ENCODE measurements at places on chromosomes 4 and X. TPM values are rescaled to one million over a fixed set of nuclear protein-coding genes. Genes with fewer than 3 reads are reported as not detected.

DNA sequence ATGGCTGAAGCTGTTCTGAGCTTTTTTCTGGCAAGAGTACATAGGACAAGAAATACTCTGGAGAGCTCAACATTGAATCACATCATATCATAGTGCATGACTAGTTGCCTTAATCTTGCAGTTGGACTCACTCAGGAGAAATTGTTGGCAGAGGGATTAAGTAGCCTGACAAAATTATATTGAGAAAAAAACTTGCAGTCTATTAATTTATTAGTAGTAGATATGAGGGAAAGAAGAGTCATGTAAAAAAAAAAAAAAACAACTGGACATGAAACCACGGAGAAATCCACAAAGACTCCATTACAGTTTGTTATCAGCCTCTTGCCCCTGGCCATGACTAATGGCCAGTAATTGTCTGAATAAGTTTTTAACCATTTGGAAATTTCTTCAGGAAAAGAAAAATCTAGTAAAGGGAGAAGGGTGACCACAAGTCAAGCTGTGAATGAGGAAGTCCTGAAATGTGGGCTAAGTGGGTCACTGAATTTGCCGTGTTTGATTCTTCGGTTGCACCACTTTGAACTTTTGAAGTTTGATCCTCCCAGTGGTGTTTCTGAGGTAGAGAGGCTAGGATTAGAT lies 45.6 kb downstream of the FHL1 start:
- DNase-seq: no peak

GRCh38 chrX:15977644-15978043 lies 123.0 kb upstream of the AP1S2 start:
- DNase-seq: peak; percentile 16

The NLGN3 gene
- total RNA-seq: 1.5 TPM

DNA sequence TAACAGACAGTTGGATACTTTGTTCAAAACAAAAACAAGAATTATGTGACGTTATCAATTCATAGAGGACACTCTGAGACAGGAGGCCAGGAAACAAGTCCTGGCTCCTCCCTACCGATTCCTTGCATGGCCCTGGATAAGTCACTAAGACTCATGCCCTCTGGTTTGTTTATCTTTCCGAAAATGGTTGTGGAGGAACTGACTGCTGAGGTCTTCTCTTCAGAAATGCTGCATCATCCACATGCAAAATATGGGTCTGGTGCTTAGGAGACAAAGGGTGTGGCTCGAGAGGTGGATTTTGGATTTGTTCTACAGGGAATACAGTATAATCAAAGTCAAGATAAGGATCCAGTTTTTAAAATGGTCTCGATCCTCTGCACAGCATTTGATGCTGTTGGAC lies 130.9 kb downstream of the RELL1 start:
- no peak for DNase-seq

GRCh38 chrX:79082899-79083298 lies 61.6 kb upstream of the GPR174 start:
- peak; percentile 23 for DNase-seq

The GAGE12D gene
- total RNA-seq: not detected

DNA sequence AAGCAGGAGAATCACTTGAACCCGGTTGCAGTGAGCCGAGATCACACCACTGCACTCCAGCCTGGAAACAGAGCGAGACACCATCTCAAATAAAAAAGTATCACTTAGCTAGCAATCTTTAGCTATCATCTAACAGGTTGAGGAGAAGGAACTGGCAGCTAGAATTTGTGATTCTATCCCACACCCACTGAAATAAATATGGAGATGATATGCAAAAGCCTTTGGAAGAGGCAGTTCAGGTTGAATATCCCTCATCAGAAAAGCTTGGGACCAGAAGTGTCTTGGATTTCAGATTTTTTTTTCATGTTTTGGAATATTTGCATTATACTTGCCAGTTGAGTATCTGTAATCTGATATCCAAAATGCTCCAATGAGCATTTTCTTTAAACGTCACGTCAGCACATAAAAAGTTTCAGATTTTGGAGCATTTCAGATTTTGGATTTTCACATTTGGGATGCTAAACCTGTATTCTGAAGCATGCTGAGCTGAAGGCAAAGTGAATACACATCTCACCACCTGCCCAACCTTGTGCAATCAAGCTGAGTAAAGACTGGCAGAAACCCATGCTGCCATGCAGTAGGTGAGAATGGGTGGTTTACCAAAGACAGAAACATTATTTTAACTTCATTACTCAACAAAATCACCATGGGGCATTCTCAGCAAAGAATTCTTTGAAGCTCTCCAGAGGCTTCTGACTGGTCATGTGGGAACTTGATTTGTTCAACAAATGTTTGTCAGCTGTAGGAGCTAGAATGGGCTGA lies 159.3 kb downstream of the SH3KBP1 start:
- DNase-seq: no peak

- no peak for DNase-seq
Observed at GRCh38 chr4:77880784-77881183, 18.2 kb downstream of the MRPL1 start.

DNA sequence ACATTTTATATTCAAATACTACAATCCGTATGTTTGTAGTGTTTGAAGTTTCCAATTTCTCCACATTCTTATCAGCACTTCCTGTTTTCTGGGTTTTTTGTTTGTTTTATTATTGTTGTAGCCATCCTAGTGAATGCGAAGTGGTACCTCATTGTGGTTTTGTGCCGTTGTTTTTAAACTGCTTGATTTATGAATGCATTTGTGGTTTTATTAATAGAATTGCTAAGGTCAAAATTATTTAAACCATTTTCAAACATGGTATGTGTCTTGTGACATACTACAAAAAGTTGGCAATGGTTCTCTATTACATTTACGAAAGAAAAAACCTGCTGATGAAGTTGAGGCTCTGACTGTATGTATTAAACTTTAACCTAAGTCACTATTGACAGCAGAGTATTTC lies 780.0 kb upstream of the MAGEB2 start:
- DNase-seq: no peak

DNA sequence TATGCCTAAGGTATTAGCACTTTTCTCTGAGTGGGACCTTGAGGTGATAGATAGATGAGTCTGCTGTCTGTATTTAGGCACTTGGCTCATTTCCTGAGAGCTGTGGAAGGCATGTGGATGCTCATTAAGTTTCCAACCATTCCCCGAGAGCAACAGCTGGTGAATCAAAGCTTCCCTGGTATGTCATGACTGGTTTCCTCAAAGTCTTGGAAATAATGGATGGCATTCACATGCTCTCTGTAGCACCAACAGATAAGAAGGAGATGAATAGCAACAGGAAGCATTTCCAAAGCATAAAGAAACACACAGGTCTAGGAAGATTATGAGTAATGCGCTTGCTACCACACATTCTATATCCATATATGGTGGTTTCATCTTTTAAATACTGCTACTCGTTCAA lies 118.3 kb upstream of the ETNPPL start:
- no peak for DNase-seq

The UGT2B10 gene
- not detected for total RNA-seq

The DOK7 gene
- total RNA-seq: 2.7 TPM
